ENCODE measurements at places on chromosomes 2 and 18.

DNA sequence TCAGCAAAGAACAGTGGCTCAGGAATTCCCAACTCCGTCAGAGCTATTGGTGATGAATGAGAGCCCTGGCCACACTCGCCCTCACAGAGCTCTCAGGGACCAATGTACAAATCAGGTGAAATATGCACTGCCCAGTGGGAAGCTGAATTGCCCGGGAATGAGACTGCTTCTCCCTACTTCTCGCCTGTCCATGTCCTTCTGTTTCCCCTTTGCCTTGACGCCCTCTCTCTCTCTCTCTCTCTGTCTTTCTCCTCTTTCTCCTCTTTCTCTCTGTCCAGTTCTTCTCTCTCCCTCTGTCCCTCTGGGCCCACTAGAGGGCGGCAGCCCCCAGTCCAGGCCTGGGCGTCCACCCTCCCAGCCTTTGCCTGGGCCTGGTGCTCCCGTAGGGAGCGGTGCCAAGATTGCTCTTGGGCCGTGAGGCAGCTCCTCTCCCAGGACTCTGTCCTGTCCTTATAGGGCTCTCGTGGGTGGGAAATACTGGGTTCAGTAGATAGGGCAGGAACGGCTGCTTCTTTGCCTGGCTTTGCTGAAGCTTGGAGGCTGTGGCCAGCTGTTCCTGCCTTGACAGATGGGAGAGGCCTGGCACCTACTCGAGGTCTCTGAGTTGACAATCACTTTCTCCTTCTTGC, 28.4 kb upstream of the PUM2 start:
- DNase-seq, result no peak

- DNase-seq, result no peak
These were observed 18.8 kb upstream of the SH3RF3 start for GRCh38 chr2:109110170-109110569.

DNA sequence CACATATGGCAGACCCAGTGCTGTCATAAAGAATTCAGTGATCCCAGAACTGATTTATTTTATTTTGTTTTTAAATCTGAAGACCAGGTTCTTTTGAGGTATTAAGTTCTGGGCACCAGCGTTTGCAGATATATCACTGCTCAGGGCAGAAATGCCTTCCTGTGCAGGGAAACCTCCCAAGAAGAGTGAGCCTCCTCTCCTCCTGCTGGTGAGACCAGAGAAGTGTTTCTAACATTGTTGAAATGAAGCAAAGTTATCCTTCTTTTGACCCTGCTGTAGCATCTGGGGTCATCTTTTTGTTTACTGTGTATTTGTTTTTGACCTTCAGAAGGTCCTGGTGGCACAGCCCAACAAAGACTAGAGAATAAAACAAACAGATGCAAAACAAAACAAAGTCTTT, 94.0 kb downstream of the AQP4 start:
- no peak for DNase-seq

DNA sequence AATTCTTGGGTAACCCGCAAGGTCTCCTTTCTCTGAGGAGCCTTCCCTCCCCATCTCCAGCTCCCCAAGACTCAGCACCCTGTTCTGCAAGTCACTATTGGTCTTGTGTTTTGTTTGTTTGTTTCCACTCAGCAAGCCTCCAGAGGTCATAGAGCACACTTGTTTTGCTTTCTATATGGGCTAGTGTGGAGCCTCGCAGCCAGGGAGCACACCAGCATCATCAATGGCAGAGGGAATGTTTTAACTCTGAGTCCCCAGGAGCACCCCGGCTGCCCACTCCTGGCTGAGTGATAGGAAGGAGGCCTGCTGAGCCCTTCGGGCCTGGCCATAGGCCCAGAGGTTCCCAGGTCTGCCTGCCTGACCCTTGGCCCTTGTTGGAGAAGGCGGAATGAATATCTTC, 36.6 kb downstream of the GLI2 start:
- no peak for DNase-seq

- no peak for DNase-seq
These were observed 64.3 kb upstream of the ATL2 start for GRCh38 chr2:38441346-38441745.

DNA sequence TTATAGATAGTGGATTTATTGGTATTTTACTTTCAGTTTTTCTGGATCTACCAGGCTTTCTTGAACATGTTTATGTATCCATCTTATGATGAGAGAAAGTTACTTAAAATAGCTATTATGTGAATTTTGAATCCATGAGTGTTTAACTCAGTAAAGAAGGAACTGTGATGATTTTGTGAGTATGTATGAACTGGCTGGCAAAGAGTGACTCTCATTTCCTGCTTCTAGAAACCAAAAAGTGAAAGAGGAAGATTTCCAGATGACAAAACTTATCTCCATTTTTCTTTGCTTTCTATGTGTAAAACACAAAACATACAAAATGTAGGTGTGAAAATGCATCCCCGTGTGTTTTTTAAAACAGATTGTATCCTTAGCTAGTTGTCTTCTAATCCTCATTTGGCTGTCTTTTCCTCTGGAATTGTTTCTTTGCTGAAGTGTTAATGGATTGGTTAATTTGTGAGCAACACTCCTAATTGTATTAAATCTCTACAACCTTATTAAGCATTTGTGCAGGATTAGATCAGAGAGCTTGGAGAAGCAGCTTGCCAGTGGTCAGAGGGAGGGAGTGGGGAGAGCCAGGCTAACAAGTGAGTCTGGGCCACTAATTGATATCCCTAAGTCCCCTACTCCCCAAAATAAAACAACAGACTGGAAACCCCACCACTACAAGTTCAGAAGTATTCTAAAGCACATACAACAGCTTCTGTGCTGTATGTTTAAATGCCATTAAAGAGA, 23.9 kb downstream of the PTPRM start:
- DNase-seq, result no peak

DNA sequence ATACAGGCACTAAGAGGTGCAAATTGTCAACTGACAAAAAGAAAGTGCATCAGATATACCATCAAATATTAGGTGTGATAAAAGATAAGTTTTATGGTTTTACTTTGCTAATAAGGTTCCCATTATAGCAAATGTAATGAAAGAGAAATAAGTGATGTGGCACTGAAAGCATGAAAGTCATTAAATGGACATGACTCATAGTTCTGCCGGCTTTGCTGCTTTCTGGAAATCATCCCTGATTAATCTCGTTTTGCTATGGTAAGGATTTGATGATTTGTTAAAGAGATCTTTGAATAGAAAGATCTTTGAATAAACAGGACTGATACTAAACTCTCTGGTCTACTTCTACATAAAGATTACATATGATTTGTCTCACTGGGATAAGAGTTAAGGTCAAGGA, 72.7 kb downstream of the CLIP4 start:
- DNase-seq, result no peak

- no peak for DNase-seq
These were observed 47.8 kb upstream of the MGAT5 start for GRCh38 chr2:134206031-134206430.

- DNase-seq, result no peak
These were observed 279.6 kb upstream of the ID2 start for GRCh38 chr2:8402222-8402621.

DNA sequence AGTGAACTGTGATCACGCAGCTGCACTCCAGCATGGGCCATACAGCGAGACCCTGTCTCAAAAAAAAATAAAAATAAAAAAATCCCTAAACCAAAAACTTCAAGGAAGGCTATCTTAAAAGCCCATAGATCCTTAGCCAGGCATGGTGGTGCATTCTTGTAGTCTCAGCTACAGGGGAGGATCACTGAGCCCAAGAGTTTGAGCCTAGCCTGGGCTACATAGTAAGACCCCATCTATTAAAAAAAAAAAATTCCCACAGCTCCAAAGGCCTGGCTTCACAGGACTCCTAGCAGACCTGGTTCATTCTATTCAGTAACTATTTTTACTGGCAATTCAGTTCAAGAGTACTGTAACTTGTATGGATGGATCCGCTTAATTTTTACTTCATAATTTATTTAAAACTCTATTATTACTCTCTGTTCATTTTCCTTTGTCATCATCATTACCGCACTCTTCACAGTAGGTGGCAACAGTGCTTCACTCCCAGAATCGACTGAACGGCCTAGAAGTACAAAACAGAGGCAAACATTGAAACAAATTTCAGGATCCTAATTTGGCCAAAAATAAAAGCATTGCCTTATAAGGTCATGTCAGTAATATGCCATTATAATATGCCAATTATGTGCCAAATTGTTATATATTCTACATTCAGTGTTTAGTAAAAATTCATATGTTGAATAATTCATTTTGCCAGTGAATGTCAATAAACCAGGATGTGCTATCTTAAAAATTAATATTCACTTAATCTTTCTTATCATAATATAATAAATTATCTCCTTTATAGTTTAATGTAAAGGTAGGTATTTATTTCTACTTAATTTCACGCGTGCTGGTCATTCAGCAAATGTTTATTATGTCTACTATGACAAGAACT, 14.3 kb upstream of the STAM2 start:
- DNase-seq, result no peak

GRCh38 chr2:240713928-240714746, 22.5 kb downstream of the AQP12A start:
- DNase-seq, result no peak

DNA sequence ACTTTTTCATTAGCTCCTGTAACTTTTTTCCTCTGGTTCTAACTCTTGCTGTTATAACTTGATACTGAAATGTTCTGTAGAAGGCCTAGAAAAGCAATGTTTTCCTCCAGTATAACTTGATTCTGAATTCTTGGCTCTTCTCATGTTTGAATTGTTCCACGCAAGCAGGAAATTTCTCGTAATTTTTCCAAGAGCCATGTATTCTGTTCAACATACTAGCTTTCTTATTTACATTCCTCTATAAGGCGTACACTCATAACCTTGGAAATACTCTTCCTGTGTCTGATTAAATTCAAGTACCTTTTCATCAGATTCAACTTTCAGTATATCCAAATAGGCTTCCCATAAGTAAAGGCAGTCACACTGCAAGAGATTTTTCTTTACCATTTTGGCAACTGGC, 109.1 kb downstream of the SMAD2 start:
- DNase-seq, result no peak

DNA sequence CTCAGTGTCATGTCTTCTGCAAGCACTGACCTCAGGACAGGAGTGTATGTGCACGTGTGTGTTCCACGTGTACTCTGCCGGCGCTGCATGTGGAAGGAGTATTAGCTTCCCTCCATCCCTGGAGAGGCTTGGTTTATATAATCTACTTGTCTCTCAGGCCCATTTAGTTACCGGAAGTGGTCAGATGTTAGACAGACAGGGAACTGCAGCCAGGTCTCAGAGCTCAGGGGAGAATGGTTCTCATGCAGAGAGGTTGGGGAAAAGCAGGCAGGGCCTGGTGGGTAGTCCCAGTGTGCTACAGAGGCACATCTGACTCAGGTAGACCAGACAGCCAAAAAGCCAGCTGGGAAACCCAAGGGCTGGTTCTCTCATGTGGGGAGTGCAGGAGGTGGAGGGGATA, 167.9 kb downstream of the CTIF start:
- no peak for DNase-seq

- no peak for DNase-seq
These were observed 88.0 kb upstream of the RAB27B start for GRCh38 chr18:54740136-54740846.

DNA sequence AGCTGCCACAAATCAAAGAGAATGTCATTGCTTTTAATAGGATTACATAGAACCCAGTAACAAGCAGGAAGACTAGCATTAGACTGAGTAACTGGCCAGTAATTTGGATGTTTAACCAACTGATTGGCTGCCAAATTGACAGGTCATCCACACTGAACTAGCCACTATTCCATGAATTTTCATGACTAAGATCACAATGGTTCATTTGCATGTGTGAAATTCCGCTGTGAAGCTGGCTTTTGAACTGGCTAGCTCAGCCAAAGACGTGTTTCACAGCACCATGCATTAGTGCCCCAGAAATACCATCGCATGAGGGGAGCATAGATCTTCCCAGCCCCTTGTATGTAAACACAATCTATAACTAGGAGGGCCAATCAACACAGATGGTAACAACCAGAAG, 649.8 kb downstream of the ARHGAP15 start:
- no peak for DNase-seq

DNA sequence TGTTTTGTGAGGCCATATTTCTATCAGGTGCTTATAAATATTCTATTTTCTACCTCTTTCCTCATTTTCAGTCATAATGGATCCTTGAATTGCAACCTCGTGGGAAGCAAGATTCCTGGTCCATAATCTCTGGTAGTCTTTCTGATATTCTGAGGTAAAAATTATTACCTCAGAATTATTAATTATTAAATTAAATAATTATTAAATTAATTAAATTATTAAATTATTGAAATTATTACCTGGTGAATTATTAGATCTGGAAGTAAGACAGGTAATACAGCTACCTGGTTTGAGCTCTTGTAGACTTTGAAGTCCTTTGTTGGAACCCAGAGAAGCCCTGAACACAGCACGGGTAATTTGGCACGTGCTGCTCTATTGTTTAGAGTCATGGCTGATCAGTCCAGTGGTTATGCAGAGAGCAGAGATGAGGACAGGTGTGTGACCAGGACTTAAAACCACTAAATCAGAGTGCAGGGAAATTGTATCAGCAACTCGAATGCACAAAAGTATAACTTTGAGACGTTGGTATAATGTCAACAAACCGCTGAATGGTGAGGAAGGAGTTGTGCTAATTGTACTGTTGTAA, 46.8 kb upstream of the PTPRM start:
- DNase-seq, result no peak

DNA sequence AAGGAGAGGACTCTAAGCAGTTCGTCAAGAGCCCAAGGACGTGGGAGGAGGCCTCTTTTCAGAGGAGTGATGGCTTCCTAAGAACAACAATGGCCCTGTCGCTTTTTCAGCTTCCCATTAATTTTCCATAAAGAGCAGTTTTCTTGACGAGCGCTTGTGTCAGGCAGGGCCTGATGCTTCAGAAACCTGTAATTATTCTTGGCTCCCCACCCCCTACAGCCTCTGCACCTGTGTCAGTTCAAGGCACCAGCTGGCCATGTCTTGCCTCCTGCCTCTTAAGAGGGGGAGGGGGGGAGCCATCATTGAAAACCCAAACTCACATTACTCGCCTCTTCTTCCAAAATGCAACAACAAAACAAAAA, 32.3 kb downstream of the KLF7 start:
- no peak for DNase-seq

Data from stimulated activated CD8-positive, alpha-beta memory T cell treated with anti-CD3 and anti-CD28 coated beads, Interleukin-2, amount 100 ng/mL, for 48 hours (primary cell).